Osteocyte (in vitro differentiated cells): ENCODE measurements at places on chromosomes 6 and 20. TPM values are rescaled to one million over a fixed set of nuclear protein-coding genes. Genes with fewer than 3 reads are reported as not detected.

GRCh38 chr20:34940081-34940481 is 15.5 kb downstream of the GSS start:
- no peak for DNase-seq

GRCh38 chr20:919491-919916 is 3.4 kb upstream of the ANGPT4 start:
- DNase-seq = no peak

DNA sequence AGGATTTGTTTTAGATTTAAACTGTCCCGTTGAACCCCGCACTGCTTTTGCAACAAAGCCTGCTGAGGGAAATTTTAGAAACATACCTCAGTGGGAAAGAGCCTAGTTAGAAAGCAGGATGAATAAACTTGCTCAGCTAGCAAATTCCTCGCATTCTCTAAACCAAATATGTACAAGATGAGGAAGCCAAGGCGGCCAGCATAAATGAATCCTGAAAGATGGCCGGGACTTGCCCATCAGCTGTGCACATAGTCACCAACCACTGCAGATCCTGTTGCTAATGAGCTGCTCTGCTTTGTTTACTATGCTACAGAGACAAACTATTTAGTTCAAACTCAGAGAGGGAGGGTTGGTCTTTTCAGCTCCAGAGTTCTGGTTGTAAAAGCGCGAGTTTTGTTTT is 49.0 kb downstream of the TMEM170B start:
- no peak for DNase-seq

GRCh38 chr6:35287671-35288396 is 9.8 kb upstream of the DEF6 start:
- DNase-seq = no peak

- DNase-seq = no peak
These were observed 13.9 kb downstream of the SIRPA start for GRCh38 chr20:1909097-1909496.

DNA sequence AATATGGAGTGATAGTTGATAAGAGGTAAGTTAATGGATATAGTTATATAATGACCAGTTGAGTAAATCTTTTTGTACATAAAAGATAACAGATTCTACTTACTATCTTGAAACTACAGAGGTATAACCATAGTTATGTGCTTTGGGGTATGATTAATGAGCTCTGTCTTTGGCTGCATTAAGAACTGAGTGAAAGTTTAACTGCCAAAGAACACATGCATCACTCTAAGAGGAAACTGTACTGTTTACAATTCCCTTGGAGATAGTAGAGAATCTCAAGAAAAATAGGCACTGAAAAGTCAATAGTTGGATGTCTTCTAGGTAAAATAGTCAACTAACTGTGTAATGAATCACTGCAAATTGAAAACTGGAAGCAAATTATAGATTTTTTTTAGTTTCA is 1129.5 kb downstream of the EPHA7 start:
- DNase-seq = no peak

GRCh38 chr6:123402052-123402451 is 234.7 kb downstream of the TRDN start:
- no peak for DNase-seq

GRCh38 chr6:158083455-158084325 is 84.4 kb downstream of the SERAC1 start:
- DNase-seq = no peak

Gene RGS17
- total RNA-seq = 2.9 and 3.1 TPM in 2 replicates

Gene TASP1
- 9.0 and 10.9 TPM in 2 replicates for total RNA-seq

Gene ANKRD66
- not detected in 2 replicates for total RNA-seq

Gene SLC22A3
- total RNA-seq = not detected in 2 replicates

Gene KHDC1
- 4.1 and 4.5 TPM in 2 replicates for total RNA-seq

Gene GABRR1
- total RNA-seq = not detected in 2 replicates

Gene OPRL1
- total RNA-seq = 1.6 and 2.1 TPM in 2 replicates

Gene CGA
- not detected in 2 replicates for total RNA-seq
